Stomach (tissue), 19 donors: ENCODE measurements at places on chromosomes 11 and 22. TPM values are rescaled to one million over a fixed set of nuclear protein-coding genes. Genes with fewer than 3 reads are reported as not detected.
A peak's percentile ranks its signal among the peaks of the same experiment; 100 is the strongest.

GRCh38 chr11:106627694-106628093 is 390.6 kb downstream of the GUCY1A2 start:
- no peaks in the 10 kb centered on the region for H3K27me3 ChIP-seq
- no peaks in the 10 kb centered on the region for H3K36me3 ChIP-seq
- H3K27ac ChIP-seq = no peak overlapping the region
- no peak overlapping the region for H3K4me3 ChIP-seq

OR8D4 gene
- not detected for polyA plus RNA-seq

- H3K4me3 ChIP-seq = no peak overlapping the region
- H3K4me1 ChIP-seq = peaks cover 99% of the 10 kb centered on the region
- no peaks in the 10 kb centered on the region for H3K36me3 ChIP-seq
- no peak for DNase-seq
- H3K27ac ChIP-seq = peak overlapping the region; percentile 13
- H3K27me3 ChIP-seq = no peaks in the 10 kb centered on the region
Observed at GRCh38 chr22:42997582-42998090, 17.3 kb downstream of the PACSIN2 start.

DNA sequence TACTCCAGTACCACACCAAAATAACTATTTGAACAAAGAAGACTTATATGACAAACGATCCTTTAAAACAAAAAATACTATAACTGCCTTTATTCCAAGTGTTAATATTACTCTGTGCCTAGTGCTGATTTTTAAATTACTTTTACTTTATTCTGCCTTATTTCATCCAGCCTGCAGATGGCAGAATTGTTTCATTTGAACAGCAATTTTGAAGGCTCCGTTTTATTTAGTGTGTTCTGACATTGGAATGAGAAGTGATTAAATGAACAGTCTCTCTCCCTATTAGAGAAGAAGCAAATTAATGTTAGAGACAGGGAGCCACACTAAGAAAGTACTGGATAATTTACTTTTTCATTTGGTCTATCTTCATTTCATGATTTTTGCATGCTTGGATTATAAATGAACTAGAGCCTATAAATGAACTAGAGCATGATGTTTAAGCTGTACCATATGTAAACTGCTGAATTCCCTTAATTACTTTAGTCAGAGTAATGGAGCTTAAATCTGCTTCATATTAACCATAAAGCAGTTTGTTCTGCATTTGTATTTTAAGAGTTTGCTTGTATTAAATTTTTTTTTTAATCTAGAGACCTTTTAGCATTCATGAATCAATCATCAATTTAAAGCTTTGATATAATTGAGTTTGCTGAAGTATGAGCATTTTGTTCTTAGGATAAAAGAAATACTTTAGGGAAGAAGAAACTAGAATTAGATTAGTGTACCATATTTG is 9.8 kb downstream of the PDHX start:
- no peak overlapping the region for H3K27ac ChIP-seq
- H3K27me3 ChIP-seq = no peaks in the 10 kb centered on the region
- H3K4me1 ChIP-seq = peaks cover 43% of the 10 kb centered on the region
- DNase-seq = no peak
- H3K4me3 ChIP-seq = no peak overlapping the region
- no peaks in the 10 kb centered on the region for H3K36me3 ChIP-seq
